ENCODE measurements at places on chromosomes 16 and 17. TPM values are rescaled to one million over a fixed set of nuclear protein-coding genes. Genes with fewer than 3 reads are reported as not detected.

The CCL4 gene
- total RNA-seq, result 370 TPM

The DOC2A gene
- 2.7 TPM for total RNA-seq

The PABPN1L gene
- total RNA-seq, result not detected

The SCNN1G gene
- total RNA-seq, result not detected

The PITPNC1 gene
- 18.7 TPM for total RNA-seq

The TMEM106A gene
- total RNA-seq, result 19.1 TPM

The RNF222 gene
- total RNA-seq, result not detected

The KRT32 gene
- not detected for total RNA-seq

The KRT28 gene
- total RNA-seq, result not detected

The PRSS53 gene
- total RNA-seq, result 4.3 TPM

The FCSK gene
- total RNA-seq, result 19.6 TPM

The DNAH3 gene
- not detected for total RNA-seq
